ENCODE measurements at places on chromosomes 2 and 18.

GRCh38 chr2:71685941-71686611, 232.7 kb downstream of the DYSF start:
- no peak for DNase-seq

DNA sequence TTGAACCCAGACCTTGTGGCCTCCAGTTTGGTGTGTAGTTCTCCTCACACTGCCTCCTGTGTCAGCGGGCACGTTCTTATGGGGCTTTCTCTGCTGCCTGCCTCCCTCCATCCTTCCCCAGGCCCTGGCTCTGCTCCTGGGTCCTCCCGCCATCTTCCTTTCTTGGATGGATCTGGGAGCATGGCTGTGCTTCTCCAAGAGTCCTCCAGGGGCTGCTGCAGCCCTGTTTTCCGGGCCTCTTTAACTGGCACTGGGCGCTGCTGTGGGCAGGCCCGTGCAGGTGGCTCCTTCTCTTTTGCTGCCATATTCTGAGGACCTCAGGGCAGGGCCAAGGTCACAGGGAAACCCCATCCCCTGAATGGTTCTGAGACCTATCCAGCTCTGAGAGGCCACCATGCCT, 17.8 kb downstream of the THNSL2 start:
- DNase-seq: no peak

DNA sequence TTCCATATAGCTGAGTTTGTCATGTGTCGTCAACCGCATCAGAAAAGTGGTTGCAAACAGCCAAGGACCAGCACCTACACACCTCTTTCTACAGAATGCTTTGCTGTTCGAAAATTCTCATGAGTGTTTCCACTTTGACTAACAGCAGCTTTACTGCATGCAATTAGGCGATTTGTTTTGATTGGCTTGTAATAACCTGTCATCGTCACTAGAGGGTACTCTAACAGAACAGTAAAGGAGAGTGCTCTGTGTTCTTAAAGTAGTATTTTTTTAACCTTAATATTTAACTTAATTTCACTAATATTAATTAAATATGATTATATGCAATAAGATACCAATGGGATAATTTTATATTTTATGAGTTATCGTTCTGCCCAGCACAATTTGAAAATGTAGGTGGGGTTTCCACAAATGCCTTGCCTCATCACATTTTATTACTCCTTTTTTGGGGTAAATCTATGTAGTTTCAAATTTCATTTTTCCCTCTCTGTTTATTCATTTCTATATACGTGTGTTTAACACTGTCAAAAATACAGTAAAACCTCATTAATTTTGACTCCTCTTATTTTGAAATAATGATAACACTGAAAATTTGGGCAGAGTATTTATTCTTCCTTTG, 502.2 kb downstream of the NRXN1 start:
- DNase-seq: no peak

- DNase-seq: no peak
Measured at GRCh38 chr2:165970663-165971062, 17.1 kb upstream of the TTC21B start.

GRCh38 chr2:111897924-111898702, at the start of gene MERTK:
Gene MERTK, plus strand, starts transcription at chr2:111898607. Its CDS starts 129 bp downstream, at chr2:111898736.
- DNase-seq: peak; percentile 32

GRCh38 chr2:45889620-45890370, 238.3 kb downstream of the PRKCE start:
- DNase-seq: no peak

DNA sequence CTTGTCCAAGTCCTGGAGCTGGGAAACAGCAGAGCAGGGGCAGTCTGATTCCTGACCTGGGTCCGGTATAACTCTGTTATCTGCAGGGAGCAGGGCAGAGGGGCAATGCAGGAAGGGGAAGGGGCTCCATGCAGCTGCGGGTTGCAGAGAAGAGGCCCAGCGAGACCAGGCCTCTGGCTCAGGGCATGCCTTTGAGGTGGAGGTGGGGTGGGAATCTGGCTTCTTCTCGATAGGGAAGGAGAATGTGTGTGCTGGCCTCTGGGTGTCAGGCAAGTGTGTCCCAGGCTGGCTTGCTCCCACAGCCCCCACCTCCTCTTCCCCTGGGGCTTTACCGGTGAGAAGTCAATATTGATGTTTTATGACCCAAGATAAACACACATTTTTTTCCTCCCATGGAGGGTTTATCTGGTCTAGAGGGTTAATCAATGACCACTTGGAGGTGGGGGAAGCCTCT, 187.1 kb upstream of the HAAO start:
- DNase-seq: no peak

DNA sequence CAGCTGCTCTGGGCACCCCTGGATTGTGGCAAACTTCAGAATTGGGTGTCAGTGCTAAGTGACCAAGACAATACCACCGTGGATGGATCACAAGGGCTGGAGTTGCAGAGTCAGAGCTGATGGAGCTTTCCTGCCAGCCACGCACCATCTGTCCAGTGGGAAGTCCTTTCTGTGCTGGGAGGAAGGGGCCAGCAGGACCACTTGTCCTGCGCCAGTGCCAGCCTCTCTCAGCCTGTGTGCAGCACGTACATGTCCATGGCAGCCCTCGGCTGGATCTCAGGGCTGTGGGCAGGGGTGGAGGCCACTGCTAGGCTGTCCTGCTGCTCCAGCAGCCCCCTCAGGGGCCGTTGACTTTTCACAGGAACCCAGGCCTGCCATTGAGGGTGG, 33.3 kb downstream of the RAB31 start:
- no peak for DNase-seq

- DNase-seq: no peak
Measured at GRCh38 chr2:120305937-120306490, 39.9 kb upstream of the INHBB start.

DNA sequence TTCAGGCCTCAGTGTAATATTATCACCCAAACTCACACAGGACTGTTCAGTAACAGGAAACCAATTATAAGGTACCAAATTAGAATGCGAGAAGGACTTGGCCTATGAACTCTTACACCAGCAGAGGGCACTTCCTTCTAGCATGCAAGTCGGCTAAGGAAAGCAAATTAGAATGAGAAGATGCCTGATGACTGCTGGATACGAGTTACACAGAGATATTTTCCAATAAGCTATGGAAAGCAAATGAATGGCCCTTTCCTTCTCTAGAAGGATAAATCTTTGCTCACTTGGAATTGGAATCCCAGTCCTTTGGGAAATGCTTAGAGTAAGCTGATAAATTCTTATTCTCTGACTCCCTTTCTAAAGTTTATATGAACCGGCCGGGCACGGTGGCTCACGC, 109.8 kb downstream of the AP1S3 start:
- no peak for DNase-seq

GRCh38 chr2:49332415-49332814, 178.1 kb upstream of the FSHR start:
- no peak for DNase-seq

DNA sequence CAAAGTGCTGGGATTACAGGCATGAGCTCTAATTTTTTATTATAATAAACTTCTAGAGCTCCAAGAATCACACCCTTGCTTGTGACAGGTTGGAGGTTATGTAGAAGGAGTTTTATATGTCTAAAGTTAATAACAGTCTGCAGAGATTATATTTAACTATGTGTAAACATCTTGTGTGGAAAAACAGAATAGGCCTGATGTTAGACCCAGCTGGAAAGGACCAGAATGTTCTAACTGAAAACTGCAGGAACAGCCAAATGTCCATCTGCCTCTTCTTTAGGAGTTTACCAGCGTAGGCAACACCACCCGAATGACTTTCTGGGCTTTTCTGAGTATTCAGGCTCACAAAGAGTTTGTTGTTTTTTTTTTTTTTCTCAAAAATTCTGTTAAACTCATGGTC, 67.1 kb upstream of the CDCA7 start:
- DNase-seq: no peak

DNA sequence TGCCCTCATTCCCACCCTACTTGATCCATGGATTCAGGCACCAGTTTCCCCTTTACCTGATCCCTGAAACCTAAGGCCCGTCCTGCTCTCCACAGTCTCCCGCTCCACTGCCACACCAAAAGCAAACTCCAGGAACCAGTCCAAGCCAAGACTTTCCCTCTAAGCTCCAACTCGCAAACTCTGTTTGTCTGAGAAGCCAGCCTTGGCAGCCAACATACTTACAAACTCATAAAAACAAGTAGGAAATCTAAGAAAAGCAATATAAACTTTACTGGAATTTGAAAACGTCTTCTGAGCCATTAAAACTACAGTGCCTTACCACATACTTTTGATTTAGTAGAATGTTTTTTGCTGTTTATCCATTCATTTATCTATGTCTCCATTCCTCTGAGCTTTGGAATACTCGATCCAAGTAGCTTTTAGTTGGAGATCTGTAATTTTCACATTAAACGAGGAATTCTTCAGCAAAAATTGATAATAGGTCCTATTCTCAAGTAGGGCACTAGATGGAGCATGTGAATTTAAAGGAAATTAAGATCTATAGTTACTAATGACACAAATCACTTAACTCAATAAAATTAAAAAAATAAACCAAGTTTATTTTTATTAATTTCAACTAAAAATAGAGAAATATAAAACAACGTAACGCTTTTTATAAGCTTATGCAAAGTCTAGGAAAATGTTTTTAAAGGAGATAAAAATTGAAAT, 199.7 kb downstream of the MYO3B start:
- DNase-seq: no peak

DNA sequence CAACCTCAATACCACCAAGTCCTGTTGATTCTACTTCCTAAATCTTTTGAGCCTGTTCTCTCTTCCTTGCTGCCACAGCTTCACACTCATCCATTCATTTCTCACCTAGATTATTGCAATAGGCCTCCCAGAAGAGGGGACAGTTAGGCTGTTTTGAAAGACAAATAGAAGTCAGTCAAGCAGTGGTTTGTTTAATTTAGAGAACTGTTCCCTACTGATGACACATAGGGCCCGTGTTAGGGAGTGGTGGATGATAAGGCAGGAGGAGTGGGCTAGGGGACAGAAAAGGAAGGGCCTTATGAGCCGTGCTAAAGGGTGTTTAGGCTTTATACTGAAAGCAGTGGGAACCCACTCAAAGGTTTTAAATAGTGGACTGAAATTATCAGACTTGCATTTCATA, 59.6 kb upstream of the ZFP36L2 start:
- no peak for DNase-seq

- DNase-seq: no peak
Measured at GRCh38 chr18:389658-390357, 110.7 kb downstream of the COLEC12 start.

DNA sequence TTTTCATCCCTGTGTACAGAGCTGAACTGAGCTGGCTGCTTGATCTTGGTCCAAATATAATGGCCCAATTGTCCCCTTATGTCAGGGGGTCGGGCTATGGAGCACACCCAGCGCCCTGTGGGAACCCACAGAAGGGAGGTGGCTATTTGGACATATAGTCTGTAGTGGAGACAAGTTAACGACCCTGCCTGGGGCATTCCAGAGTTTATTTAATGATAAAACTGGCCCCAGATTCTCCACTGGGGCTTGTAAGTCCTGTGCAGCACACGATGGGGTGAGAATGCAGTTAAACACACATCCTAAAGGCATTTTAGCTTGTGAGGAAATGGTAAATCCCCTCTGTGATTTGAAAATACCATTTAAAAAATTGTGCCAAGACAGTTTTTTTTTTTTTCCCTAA, 72.9 kb downstream of the QPCT start:
- DNase-seq: no peak

DNA sequence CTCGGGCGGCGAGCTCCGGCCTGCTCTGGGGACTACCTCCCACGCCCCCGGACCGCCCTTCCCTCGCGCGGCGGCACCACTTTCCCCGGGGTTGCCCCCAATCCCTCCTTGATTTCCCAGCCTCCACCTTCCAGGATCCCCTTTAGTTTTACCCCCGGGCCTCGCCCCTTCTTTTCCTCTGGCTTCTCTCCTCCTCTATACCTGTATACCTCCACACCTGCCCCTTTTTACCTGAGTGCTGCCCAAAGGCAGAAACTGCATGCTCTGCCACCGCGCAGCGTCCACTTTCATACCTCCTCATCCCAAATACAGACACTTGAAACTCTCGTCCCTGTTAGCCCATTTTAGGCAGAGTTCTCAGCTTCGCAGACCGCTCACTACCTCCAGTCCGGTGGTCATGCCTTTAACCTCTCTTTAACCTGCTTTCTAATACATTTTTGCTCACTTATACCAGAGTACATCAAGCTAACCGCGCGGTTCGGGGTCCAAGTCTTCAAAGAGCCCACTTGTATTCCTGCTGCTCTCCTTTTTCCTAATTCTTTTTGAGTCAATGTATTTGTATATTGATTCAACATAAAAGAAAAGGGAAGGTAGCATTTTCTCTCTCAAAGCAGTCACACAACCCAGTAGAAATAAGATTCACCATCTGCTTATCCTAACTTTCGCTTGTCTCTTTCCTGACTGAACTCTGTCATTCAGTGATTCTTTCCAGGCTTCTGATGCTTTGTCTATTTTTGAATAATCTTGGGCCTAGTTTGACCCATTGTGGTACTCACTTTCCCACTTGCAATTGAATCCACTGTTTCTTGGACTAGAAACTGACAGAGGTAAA, 901 bp downstream of the SPOPL start:
- peak; percentile 1 for DNase-seq

DNA sequence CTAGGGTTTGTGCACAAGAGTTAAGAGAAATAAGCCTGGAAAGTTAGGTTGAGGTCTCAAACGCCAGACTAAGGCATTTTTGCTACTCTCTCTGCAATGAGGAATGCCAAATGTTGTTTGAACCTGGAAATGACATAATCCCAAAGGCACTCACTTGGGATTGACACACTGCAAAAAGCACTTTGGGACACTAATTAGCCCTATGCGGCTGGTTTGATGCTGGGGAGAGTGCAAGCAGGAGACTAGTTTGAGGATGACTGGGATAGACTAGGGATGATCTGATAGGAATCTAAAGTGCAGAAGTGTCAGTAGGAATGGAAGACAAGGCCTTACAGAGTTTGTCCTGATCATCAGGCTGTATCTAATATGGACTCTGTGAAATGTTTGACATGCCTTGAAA, 469.0 kb downstream of the SLC4A3 start:
- no peak for DNase-seq

DNA sequence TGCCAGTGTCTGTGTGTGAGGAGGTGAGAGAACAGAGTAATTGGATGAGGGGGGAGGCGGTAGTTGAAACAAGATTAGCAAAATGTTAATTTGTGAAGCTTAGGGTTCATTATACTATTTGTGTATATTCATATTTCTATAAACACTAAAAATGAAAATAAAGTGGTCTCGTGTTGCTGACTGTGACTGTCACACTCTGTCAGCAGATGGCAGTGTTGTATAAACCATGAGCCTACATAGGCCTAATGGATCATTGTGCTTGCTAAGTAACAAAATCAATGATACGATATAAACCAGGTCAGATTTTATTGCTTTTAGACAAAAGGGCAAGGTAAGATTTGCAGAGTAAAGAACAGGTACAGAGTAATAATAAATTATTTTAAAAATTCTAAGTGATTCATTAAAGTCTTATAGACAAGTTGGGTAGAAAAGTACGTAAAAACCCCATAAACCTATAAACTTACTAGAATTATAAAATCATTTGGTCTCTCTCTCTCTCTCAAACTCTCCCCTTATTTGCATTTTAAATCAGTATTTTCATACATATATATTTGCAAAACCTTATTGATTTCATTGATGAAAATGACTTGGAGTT, 182.7 kb downstream of the RPIA start:
- DNase-seq: no peak

GRCh38 chr2:152334701-152335015, 316 bp upstream of the FMNL2 start:
- no peak for DNase-seq

GRCh38 chr2:219171231-219171651, 1.4 kb upstream of the SLC23A3 start:
- no peak for DNase-seq
